NCI-H1436 (cell line): ENCODE measurements at places on chromosomes 4 and X.

DNA sequence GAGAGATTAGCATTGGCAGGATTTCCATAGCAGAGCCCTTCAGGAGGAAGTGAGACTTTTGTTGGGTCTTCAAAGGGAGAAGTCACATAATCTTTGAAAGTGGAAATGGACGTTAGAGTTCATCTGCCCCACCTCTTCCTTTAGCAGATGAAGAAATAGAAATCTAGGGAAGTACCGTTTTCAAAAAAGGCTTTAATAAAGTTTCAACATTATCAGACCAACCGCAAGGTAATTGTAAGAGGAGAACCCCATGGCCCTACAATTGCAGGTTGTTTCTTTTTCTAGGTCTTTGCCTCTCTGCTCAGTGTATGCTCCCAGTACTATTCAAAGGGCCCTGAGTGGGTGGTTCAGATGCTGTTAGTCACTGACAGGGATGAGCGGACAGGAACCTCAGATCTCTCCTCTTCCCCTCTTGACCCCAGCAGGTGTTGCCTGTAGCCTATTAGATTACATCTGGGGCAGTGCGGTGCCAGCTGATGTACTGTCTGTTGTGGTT, 48.6 kb upstream of the AP1S2 start:
- no peak for DNase-seq

DNA sequence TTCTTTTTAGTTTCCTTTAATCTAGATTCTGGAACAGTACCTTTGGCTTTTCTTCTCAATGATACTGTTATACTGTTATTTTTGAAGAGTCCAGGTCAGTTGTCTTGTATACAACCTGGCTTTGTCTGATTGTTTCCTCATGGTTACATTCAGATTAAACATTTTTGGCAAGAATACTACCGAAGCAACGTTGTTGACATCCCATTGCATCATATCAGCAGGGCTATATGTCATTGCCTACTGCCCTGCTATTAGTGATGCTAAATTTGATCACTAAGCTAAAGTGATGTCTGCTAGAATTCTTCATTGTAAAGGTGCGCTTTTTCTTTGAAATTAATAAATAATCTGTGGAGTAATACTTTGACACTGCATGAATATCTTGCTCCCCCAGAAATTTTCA, 5.8 kb upstream of the ATP1B4 start:
- DNase-seq: no peak

GRCh38 chr4:153143527-153144348, 60.5 kb upstream of the TRIM2 start:
- DNase-seq: peak; percentile 67

DNA sequence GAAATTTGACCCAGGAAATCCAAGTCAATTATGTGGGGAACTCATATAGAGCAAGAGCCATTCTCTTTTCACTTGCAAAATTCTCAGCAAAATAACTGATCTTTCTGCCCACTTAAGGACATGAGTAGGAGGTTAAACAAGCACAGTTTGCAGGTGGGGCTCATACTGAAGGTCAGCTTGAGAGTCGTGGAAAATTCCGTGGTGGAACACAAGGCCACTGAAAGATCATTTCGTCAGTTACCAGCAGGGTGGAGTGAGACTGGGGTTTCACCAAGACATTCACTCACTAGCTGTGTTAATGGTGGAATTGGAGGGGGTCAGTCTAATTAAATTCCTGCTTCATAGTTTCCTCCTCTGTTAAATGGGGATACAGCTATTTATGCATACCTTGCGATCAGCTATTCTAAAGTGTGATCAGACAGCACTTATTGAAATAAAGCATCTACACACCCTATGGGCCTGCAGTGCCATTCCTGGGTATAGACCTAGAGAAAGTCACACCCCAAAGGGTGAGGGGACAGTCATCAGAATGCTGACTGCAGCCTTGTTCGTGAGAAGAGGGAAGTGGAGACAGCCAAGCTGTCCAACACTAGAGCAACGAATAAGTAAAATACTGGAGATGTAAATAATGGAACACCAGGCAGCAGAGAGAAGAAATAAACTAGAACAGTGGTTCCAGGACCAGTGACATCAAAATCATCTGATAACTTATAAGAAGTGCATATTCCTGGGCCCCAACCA, 42.7 kb upstream of the CLNK start:
- DNase-seq: no peak

- no peak for DNase-seq
These were observed 26.5 kb upstream of the SORCS2 start for GRCh38 chr4:7165874-7166201.

- no peak for DNase-seq
These were observed 26.7 kb upstream of the RBM47 start for GRCh38 chr4:40656201-40656863.

DNA sequence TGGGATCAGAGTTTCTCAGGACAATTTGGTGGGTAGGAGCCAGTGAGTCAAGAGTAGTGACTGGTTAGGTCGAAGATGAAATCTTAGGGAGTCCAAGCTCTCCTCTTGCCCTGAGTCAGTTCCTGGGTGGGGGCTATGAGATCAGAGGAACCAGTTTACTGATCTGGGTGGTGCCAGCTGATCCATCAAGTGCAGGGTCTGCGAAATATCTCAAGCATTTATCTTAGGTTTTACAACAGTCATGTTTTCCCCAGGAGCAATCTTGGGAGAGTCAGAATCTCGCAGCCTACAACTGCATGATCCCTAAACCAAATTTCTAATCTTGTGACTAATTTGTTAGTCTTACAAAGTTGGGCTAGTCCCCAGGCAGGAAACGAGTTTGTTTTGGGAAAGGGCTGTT, 1833.2 kb upstream of the PCDH7 start:
- no peak for DNase-seq

DNA sequence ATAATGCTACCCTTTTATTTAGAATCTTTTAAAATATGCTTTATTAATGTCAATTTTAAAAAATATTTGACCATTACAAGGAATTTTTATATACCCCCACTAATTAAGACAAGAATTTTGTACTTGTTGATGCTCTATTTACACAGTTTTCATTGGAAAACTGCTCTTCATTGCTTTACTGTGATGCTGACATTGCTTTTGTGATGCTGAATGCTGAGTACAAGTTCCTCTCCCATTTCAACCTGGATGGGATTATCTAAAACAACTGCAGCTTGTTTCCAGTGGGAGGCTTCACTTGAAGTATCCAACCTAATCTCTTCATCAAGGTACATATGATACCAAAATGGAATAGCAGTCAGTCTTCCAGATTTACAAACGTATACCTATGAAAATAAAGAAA, 21.2 kb downstream of the TMEM184C start:
- no peak for DNase-seq

GRCh38 chrX:52437212-52437611, 58.4 kb upstream of the XAGE1A start:
- no peak for DNase-seq

- DNase-seq: no peak
These were observed 76.4 kb downstream of the ZFYVE28 start for GRCh38 chr4:2341911-2342652.

DNA sequence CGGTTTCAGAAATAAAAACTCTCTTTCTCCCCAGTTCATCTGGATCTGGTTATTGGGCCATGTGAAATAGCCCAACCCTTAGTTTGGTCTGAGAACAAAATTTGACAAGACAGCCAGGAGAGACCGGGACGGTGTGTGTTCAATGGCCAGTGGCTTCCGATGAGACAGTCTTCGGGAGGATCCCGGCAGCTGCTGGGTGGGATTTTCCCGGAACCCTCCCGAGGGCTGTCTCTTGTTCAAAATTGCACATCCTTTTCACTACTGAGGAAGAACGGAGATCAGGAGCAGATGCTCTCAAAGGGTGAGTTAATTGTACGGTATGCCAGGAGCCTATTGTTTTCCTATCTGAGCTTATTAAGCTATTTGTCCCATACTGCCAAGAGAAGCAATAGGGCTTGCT, 166.5 kb downstream of the PRR32 start:
- DNase-seq: no peak

DNA sequence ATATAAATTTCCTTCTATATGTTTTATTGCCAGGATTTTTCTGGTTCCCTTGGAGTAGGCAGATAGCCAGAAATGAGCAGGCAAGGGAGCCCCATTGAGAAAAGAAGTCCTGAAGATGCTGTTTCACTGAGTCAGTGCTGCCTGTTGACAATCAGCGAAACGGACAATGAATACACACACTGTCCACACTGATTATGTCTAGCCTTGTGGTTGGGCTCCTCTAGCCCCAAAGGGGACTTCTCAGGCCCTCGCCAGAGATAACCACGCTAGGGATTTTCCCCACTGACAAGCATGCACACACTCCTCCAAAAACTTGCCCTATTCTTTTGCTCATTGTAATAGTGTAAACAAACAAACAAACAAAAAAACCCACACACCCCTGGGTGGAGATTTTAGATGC, 369.3 kb downstream of the DMD start:
- DNase-seq: no peak

DNA sequence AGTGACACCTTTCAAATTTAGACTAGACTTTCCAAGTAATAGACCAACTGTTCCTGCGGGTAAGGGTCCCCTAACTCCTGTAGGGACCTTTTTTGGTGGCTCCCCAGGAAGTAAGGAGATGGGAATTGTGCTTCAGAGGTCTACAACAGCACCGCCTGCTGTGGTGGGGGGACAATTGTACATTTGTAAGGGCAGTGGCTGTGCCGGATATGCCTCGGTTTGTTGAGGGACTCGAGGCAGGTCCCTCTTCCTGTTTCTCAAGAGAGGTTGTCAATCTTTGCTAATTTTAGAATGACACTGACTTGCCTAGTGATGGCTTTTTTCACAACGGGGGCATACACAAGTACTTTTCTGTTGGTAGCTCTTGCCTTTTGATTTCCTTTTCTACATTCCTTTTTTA, 15.5 kb upstream of the HSD17B11 start:
- DNase-seq: no peak

DNA sequence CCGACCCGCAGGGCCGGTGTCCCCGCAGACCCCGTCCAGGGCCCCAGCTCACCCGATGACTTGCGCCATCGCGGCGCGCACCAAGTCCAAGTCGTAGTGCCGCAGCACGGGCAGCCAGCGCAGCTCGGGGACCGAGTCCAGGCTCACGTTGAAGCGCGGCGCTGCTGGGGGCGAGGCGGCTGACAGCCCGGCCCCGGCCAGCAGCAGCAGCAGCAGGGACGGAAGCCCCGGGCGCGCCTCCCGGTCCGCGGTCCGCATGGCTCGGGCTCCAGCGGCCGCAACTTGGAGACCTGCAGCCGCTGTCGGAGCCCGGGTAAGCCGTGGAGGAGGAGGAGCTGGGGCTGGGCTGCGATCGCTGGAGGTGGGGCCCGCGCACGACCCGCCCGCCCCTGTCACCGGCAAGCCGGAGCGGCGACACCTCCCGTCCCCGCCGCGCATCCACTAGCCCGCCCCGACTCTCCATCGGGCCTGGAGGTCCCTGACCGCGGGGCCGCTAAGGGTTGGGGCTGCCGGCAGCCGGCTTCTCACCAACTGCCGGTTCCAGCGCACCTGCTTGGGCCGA, at the start of gene NAAA:
Gene NAAA, minus strand, starts transcription at position 322 of the 562 bp plus-strand sequence. Its CDS starts 64 bp downstream, at position 258.
- DNase-seq: peak; percentile 44

DNA sequence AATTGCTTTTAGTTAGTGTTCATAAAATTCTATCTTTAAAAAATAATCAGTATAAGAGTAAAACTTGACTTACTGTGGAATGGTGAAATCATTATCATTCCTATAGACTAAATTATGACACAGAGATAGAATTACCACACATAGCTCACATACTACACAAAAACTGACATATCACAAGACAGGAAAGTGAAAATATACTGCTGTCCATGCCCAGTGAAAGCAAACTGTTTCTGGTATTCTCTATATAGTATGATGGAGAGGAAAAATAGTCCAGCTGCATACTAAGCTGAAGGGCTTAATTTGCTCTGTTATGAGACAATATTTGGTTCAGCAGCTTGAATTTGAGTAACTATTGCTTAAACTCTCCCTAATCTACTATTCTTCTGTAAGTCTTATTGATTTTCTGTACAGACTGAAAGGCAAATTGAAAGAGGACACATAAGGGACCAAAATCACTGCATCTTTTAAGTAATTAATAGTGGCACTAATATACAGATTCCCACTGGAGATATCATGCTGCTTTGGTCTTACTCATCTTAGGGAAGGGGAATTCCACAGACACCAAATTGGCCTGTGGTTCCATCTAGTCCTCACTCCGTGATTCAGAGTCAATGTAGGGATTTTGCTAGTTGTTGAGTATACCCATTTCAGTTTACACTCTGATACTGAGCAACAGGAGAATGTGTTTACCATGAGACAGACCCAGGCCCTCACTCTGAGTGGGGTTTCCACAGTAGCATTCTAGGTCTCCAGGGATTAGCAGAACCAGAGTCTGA, 47.4 kb upstream of the AGA start:
- DNase-seq: no peak

- DNase-seq: no peak
These were observed 72.9 kb upstream of the DIAPH2 start for GRCh38 chrX:96611619-96612362.

DNA sequence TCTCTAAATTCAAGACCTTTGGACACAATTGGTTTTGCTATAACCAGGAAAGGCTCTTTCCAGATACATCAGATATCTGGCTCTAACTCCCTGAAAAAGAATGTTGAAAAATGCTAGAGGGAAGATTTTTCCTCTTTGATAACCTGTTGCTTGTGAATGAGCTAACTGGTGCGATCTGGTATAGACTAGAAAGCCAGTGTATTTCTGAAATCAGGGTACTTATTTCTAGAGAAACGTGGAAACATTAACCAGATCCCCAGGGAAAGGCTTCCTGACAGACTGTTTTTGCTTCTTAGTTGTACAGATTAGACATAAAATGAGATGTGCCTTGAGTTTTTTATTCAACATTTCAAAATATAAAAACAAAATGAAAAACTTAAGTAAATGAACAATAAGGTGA, 107.7 kb downstream of the NPNT start:
- no peak for DNase-seq

DNA sequence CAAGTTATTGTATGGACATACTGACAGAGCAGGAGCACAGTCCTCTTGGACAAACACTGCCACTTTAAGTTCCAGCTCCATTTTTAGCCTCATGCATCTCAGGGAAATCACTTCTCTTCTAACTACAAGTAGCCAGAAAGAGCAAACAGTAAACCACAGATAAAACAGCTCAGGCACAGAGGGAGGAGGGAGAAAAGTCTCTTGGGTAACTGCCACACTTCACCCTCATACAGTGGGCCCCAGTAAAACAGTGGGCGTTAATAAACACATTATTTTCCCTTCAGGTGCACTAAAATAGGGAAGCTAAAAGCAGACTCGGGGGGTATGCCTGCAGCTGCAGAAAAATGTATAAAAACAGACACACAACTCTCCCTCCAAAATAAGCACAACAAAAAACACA, 21.6 kb downstream of the CD38 start:
- no peak for DNase-seq

DNA sequence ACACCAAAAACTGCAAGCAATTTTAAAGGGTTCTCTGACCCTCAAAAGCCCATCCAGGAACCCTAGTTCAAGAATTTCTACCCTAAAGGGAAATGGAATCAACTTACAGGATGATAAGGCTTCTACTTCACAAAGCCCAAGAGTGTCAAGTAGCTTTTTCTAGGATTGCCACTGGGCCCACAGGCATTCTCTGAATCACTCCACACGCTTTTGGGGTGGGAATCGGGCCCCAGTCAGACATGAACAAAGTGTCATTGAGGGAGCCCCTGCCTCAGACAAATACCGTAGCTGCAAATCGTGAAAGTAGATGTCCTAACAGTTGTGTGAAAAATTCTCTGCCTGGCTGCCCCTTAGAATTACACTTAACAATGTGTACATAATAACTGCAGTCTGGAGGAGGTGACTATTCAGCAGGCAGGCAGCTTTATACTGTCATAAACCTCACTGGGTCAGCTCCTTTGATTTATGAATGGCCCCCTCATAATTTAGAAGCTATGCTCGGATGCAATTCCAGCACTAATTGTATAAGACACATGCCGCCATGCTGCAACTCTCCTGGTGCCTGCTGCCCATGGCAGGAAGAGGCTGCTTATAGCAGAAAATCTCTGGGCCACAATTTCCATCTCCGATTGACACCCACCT, 36.7 kb downstream of the CHRDL1 start:
- DNase-seq: no peak
